MM.1S (cell line): ENCODE measurements at places on chromosomes 13 and 19.

DNA sequence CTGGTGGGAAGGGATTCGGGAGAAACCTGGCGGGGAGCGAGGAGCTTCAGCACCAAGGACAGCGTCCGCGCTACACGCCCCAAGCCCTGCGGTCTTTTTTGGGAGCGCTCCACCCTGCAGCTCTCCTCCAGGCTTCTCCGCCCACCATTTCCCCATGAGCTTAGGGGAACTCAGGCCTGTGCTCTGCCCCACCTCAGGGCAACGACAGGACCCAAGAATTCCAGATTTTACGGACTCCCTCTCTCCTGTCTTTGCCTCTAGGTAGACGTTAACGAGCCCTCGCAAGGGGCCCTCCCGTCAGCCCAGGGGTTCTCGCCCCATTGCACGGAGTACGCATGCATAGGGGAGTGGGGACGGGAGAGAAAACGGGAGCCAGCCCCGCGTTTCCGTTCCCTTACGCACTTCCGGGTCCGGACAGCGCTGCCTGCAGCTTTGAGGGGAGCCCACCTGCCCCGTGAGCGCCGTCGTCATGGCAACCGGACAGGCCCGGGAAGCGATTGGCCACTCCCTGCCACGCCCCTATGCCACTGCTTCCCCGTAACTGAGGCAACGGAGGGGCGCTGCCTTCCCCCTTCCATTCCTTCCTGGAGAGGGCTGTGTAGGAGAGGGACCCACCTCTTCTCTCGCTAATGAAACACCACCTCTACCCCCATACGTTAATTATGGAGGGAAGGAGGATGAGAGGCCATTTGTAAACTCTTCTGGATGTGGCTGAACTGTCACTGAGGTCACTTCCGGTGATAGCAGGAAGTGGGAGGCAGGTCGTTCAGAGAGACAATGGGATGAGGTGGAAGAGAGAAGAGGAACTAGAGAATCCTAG lies 20.8 kb downstream of the NOVA2 start:
- DNase-seq, result peak; percentile 17

DNA sequence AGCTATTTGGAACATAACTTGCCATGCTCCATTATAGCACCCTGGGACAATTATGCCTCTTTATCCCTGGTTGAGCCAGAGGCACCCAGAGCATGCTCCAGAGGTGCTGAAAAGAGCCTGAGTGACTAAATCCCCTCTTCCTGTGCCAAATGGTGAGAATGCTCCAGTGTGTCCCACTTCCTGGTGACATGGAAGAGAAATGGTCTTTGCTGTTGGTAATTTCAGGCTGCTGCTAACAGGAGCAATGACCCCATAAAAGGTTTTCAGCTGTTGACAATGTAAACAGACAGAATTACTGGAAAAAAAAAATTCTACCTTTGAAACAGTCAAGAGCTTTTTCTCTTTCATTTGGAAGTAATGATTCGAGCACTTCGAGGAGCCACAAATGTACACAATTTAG lies 341.8 kb downstream of the FGF9 start:
- no peak for DNase-seq

DNA sequence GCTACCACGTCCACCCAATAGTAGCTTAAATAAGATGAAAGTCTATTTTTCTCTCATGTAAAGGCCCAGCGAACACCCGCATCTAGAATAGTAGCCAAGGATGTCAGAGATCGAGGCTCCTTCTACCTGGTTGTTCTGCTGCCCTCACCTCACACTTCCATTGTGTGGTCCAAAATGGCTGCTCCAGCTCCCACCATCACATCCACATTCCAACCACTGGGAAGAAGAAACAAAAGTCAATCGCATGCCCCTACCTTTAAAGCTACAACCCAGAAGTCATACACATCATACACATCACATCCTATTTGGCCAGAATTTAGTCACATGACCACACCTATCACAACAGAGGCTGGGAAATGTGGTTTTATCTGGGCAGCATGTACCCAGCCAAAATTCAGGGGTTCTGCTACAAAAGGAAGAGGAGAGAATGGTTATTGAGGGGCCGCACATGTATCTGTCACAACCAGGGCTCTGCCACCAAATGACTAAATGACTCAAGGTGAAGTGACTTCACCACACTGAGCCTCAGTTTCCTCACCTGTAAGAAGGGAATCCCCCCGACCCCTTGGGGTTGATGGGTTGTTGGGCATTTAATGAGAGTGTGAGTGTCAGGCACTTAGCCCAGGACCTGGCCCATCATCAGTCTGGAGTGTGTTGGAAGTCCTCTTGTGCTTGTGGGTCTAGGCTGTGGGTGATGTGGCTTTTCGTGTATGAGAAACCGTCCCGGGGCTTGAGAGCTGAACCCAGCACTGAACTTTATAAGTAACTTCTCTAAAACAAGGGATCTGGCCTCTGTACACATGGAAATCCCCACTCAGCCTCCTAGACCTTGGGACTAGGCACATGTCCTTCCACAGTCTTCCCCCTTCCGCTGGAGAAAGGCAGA lies 10.2 kb upstream of the CBLC start:
- no peak for DNase-seq

- no peak for DNase-seq
Observed at GRCh38 chr19:33756177-33756576, 40.5 kb upstream of the KCTD15 start.

DNA sequence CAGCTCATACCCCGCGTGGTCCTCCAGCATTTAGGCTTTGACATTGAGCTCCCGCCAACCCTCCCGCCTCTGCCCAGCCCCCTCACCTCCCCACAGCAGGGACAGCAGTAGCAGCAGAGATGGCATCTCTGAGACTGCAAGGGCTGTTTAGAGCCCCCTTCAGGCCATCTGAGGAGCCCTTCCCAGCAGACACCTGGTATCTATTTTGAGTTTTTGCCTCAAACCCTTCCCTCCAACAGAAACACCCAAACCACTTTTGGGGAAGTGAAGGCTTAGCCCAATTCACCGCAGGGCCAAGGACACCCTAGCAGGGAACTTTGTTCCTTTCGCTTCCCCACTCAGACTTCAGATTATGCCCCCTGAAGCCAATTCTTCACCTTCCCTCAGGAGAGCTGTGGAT lies 6.3 kb upstream of the ZNF175 start:
- no peak for DNase-seq
